ENCODE measurements at places on chromosomes 1 and 21. TPM values are rescaled to one million over a fixed set of nuclear protein-coding genes. Genes with fewer than 3 reads are reported as not detected.

Gene LIX1L
- 45.8 TPM for total RNA-seq

Gene PTGER3
- total RNA-seq = 23.1 TPM

Gene UTS2
- total RNA-seq = not detected

Gene PTGS2
- 9.3 TPM for total RNA-seq

Gene TMEM269
- not detected for total RNA-seq

Data from posterior vena cava (tissue), 2 donors.